ENCODE measurements at places on chromosomes 6 and 20. TPM values are rescaled to one million over a fixed set of nuclear protein-coding genes. Genes with fewer than 3 reads are reported as not detected.

- no peak for DNase-seq
Measured at GRCh38 chr6:26464416-26465131, 6.8 kb downstream of the BTN2A1 start.

The PTK7 gene
- 1.8 TPM for total RNA-seq

DNA sequence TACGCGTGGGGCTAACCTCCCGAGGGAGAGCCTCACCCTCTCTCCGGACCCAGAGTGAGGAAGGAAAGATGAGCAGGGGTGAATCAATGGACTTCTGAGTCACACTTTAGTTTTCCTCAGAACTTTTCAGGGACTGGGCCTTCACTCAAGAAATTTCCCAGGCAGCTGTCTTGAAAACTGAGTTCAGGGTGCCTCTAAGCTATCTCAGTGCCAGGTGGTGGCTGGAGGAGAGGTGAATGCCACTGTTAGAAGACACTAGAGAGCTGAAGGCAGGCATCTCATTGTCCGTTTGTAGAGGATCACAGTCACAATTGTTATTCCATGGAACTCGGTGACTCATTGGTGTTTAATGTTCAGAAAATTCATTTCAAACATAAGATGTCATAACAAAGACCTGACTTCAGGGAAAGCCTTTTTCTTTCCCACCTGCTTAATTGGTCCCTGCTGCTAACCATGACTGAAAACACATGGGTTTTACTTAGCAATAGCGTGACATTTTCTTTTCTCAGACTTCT is 5.3 kb upstream of the SERPINB6 start:
- DNase-seq, result no peak

- DNase-seq, result no peak
Measured at GRCh38 chr6:40135491-40136072, 201.3 kb upstream of the MOCS1 start.

- DNase-seq, result no peak
Measured at GRCh38 chr20:5416086-5416485, 99.3 kb upstream of the PROKR2 start.

DNA sequence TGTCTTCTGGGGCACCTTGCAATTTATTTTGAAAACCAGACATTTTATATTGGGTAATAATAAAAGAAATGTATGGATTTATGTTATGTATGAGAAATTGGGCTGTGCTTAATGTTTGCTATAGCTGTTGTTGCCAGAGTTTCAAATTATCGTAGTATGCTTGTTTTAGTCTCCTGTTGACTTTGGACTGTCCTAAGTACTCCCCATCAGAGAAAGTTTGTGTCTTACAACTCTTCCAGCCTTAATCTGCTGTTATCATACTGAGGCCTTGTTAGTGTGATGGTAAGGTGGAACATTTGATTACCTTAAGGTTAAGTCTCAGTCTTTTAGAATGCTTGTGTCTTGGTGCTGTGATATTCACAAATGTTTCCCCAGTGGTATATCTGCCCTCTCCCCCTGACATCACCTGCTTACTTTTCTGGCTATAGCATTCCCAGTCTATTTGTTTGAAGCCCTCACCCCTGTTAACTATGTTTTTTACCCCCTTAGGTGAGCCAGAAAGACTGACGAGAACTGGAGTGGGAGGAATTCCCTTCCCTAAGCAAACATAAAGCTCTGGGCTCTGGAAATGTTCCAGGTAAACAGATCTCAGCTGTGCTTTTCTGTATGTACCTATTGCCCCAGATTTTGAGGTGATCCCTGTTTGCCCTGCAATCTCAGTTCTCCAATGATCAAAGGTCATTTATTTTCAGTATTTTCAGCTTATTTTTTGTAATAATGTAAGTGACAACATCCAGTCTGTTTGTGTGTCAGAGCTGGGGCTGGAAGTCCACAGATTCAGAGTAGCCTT is 581.1 kb upstream of the CITED2 start:
- no peak for DNase-seq

- DNase-seq, result no peak
Measured at GRCh38 chr6:53591873-53592272, 47.0 kb upstream of the GCLC start.

DNA sequence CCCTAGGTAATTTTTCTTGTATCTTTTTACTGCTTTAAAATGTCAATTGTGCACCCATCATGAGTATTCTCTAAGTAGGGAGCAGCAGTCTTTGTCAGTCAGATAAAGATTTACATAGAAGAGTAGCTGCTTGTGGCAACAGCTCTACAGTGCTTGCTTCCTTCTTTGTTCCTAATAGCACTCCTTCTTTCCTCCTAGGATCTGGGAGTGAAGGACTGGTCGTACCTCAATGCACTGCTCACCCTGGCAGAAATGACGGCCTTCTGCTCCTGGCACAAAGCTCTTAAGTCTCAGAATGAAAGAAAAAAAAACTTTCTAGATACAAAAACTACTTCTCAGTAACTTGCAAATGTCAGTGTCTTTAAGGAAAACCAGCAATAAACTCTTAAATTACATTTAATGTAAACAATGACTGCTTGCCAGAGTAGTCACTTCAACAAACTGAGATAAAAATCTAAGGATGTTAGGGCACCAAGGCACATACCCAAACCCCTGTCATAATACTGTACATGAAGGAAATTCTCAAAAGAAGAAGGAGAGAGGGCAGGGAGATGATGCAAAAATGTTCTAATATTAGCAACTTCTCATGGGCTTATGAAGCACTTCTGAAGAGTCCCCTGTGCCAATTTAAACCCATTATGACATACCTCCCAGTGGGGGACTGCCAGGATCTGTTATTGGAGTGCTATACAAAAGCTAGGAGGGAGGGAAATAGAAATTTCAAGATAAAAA is 34.0 kb downstream of the NCOA6 start:
- no peak for DNase-seq

DNA sequence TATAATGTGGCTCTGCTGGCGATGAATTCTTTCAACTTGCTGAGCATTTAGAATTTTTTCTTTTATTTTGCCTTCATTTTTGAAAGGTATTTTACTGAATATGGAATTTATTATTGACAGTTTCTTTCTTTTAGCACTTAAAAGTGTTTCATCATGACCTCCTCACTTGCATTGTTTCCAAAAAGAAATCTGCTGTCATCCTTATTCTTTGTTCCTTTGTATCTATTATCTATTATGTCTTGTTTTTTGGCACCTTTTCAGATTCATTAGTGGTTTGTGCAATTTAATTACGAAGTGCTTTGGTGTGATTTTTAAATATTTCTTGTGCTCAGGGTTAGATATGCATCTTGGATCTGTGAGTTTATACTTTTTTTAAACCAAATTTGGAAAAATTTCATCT is 26.0 kb upstream of the SLC22A2 start:
- no peak for DNase-seq

DNA sequence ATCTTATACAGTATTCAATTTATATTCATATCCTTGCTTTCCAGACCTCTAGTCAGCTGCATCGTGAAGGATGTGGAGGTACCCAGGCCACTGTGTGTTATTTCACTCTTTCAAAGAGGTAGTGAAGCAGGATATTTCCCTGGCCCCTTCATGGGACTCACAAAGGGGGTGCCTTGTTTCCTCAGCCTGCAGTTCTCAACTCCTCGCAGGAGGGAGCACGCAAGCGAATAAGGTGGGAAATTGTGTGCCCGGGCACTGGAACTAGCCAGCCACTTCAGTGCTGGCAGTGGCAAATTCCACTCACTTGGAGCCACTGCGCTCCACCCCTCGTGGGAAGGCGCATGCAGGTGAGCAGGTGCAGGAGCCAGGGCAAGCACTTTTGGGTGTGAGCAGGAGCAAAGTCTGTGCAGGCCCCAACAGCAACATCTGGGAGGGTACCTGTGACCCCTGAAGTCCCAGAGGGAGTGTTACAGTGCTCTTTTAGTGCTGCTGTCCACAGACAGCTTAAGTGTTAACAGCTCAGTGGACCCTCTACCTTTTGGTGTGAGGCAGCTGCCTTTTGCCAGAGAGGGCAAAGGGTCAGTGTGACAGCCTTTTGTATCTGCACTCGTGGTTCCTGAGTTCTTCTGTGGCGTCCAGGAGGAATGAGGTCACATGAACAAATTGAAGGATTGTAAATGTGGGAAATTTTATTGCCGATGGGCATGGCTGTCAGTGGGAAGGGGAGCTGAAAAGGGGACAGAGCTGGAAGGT is 49.4 kb upstream of the FAM135A start:
- no peak for DNase-seq

- no peak for DNase-seq
Measured at GRCh38 chr20:34014878-34015277, 21.2 kb downstream of the RALY start.

The ENPP5 gene
- total RNA-seq, result 0.24 TPM

- peak; percentile 62 for DNase-seq
Measured at GRCh38 chr6:32940656-32941213, at the start of gene HLA-DMB. HLA-DMB (minus strand) TSS chr6:32941028; CDS start chr6:32940807, 221 bp downstream.

DNA sequence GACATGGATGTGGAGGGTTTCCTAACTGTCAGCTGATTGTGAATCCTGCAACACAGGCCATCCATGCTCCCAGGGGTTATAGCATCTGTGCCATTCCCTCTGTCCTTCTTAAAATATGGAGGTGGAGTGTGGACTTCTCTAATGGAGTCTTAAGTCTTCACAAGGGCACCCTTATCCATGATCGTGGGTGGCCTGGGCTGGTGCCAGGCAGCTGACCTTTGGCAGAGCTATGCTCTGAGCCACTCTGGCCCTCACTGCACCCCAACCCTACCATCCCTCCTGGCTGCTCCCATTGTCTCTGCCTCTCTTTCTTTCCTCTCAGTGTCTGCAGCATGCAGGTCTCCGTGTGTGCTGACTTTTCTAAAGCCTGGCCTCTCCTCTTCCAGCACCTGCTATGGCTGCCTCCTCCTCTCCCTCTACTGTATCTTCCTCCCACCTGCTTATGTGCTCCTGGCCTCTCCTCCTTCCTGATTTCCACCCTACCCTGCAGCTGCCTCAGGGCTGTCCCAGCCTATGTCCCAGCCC is 11.2 kb upstream of the PCMTD2 start:
- DNase-seq, result peak; percentile 31

DNA sequence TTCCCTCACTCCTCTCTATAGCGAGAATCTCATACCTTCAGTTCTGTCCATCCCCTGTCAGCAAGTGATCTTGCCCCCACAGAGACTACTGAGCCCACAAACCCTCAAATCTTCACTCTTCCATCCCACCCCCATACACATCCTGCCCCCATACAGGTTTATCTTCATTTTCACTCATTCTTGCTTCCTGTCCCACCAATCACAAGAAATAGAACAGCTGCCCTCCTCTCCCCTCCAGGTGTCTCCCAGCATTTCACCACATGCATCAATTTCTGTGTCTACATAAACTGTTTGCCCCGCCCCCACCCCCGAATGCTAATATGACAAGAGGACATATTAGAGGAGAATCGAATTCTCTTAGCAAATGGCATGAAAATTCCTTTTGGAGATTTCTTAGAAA is 54.9 kb upstream of the CARMIL1 start:
- no peak for DNase-seq

- no peak for DNase-seq
Measured at GRCh38 chr6:114939630-114940029, 596.8 kb upstream of the HS3ST5 start.

DNA sequence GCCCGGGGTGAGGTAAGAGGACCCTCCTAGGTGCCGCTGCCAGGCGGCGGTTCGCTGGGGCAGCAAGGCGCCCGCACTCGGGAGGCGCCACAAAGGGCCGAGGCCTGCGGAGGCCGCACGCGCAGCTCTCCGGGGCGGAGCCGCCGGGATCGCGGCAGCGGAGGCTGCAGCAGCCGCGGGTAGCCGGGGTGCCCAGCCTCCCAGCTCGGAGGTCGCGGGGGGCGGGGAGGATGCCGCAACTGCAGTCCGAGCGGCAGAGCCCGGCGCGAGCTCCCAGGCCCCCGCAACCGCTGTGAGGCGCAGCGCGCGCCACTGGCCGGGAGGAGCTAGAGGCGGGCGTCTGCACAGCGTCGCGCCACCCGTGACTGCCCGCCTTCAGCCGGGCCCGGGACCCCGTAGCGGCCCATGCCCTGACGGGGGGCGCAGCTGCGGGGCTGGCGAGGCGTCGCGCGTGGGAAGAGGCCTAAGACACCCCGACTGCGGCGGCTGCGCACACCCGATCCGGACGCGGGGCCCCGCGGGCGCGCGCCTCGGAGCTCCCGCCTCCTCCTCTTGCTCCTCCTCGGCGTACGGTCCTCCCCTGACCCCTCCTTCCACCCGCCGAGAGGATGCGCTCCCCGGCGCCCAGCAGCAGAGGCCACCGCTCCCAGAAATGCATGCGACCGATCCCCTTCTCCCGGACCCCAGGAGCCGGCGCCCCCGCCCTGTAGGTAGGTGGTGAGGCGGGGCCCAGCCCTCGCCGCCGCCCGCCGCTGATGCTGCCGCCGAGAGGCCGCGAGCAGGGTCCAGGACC is at the start of gene NCOA7:
NCOA7 (plus strand) TSS at position 603 of the 793 bp plus-strand sequence. CDS start 24,395 bp downstream, outside the sequence.
- DNase-seq, result peak; percentile 87
